ENCODE measurements at places on chromosomes 6 and 20. TPM values are rescaled to one million over a fixed set of nuclear protein-coding genes. Genes with fewer than 3 reads are reported as not detected.

DNA sequence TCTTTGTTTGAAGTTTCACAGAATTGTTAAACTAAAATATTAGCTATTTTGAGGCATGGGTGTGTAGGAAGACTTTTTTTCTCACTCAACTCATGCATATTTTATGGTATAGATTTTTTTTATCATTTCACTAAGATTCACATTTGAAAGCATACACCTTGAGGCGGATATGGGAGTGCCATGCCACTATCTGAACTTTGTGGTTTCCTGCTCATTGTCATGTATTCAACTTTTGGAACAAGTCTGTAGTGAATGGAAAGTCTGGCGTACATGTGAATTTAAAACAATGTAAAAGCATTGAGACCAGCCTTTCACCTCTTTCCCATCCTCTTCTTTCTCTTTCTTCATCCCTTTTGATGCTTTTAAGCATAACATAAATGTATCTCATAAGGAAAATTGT, 147.9 kb downstream of the TPBG start:
- no peak for DNase-seq

DNA sequence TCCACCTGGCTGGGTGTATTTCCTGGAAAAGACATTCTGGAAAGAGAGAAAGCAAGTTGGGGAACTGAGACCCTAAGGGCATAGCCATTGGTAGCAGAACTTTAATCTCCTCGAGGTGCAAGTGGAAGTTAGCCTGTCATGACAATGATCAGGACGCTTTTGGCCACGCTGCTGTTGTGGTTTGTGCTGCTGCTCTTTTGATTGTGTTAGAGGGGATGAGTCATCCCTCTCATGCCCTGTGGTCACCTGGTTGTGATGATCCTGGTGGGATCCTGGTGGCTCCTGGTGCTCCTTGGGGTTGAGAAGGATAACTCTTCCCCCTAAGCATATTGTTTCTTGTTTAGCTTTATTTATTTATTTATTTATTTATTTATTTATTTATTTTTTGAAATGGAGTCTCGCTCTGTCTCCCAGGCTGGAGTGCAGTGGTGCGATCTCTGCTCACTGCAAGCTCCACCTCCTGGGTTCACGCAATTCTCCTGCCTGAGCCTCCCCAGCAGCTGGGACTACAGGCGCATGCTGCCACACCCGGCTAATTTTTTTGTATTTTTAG, 350.3 kb downstream of the KIF16B start:
- DNase-seq: no peak

DNA sequence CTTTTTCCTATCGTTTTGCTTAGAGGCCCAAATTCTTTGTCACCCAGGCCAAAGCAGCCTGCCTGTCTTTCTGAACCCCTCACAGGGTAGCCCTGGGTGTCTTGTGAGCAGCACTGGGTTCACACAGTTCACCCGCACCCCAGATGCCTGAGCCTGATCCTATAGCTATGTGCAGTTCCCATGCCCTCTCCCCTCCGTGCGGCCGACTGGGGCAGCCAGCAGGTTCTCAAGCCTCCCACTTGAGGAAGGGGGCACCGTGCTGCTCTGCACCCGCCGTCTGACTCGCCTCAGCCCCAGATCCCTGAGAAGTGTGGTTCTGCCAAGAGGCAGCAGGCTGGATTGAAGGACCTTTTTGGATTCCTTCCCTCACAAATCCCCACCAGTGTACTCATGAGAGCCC, 89.0 kb downstream of the PSMB1 start:
- DNase-seq: no peak

The NOL7 gene
- total RNA-seq: 67.6 TPM

GRCh38 chr6:170221052-170221752, 69.7 kb downstream of the DLL1 start:
- no peak for DNase-seq

The NOX3 gene
- total RNA-seq: not detected

DNA sequence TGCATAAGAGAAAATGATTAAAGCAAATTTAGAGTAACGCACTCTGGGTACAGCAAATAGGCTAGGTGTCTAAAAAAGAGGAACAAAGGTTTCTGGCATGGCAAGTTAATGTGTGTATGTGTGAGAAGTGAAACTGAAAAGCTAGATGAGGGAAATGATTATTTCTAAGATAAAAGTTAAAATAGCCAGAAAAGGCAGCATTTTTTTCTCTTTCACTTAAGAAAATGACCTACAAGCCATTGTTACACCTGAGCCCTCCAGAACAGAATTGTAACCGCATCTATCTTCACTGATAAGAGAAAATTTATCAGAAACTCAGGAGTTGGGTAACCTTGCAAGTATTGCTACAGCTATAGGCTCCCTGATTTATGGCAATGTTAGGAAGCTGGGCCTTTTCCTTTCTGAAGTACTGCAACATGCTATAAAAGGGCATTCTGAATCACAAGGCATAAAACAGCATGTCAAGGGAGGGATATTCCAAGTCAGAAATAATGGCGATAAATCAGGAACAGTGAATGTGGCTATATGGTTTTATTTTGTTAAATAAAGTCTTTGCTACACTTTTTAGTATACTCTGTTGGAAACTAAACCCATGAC, 395.3 kb downstream of the TBC1D32 start:
- DNase-seq: no peak

The CST5 gene
- not detected for total RNA-seq

The WFDC6 gene
- not detected for total RNA-seq

GRCh38 chr6:101181006-101181405, 212.5 kb upstream of the GRIK2 start:
- no peak for DNase-seq

The KCNK16 gene
- not detected for total RNA-seq

DNA sequence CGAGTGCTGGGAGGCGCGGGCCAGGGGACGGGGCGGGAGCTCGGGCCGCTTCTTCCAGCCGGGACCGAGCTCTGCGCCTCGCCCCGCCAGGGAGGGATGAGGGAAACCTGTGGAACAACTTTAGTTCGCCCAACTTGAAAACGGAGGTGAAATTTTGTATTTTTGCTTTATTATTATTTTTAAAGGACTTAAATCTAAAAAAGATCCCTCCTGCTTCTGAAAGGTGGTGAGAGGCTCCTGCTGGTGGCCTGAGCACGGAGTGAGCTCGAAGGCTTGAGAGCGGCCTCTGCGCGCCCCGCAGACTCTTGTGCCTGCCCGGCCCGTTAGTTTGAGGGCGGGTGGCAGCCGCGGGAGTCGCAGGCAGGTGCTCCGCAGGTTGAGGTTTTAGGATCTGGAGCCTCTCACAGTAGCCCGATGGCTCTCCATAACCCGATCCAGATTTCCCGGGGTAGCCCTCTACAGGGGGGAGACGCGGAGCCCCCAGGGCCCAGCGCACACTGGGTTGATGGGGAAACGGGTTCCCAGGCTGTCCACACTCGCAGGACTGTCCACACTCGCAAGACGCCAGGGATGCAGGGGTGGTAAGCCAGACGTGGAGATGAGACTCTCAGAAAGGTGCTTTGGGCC, 46.2 kb upstream of the SUPT3H start:
- peak; percentile 16 for DNase-seq

- DNase-seq: no peak
Observed at GRCh38 chr6:102736941-102737368, 1343.4 kb downstream of the GRIK2 start.

DNA sequence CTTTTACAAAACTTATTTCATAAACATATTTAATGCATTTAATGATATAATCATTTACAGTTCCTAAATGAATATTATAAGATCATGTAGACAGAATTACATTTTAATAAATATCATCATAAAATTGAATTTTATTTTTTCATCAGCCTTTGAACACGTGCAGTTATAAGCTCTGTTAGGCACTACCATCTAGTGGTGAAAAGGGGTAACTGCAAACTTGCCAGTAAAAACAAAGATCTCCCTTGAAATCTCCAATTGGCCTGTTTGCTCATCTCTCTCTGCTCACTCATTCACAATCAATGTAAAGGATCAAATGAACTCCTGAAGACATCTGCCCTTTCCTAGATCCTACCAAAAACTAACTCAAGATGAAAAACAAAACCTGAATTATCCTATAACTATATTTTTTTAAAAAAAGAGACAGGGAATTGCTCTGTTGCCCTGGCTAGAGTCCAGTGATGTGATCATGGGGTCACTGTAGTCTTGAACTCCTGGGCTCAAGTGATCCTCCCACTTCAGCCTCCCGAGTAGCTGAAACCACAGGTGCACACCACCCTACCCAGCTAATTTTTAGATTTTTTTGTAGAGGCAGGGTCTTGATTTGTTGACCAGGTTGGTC, 31.7 kb downstream of the SAMHD1 start:
- DNase-seq: no peak

The RBL1 gene
- total RNA-seq: 37.4 TPM

The CDKAL1 gene
- 21.3 TPM for total RNA-seq

DNA sequence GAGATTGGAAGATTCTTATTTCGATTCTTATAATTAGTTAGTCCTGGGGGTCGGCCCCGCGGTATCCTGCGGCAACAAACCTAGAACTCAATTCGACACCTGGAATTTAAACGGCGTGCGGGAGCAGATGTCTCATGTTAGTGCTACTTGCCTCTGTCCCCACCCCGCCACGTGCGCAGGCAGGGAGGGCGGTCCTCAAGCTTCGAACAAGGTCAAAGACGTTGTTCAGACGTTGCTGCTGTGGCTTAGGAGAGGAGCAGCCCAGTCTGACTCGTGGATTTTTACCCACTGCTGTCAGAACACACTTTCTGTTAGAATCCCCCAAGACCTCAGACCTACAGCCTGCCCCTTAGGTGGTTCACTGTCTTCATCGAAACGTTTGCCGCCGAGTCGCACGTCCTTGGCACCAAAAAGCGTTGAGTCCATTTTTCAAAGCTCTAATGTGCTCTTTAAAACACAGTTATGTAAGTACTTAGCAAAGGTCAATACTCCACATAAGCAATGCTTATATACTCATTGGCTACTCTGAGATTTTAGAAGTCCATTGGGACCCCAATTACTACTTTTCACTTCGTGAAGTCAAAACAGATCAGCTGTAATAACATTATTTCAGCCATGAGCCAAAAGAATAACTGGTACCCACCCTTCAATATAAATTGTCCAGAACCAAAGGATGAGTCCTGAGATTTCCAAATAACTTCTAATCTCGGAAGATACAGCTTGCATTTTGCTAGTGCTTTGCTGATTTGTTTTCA, 2.7 kb upstream of the C6orf62 start:
- no peak for DNase-seq

DNA sequence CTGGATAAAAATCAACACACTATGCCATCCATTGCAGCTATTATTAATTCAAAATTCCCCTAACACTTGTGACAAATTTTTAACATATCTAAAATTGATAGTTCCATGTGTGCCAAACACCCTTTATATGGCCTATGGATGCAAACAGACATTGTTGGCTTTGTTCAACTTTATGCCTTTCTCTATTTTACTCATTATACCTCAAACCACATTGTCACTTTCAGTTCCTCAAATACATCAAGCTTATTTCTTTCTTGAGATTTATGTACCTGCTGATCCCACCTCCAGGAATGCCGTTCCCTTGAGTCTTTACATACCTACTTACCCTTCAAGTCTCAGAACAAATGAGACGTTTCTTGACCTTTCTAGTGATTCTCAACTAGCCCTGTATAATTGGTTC, 193.5 kb upstream of the PLN start:
- DNase-seq: no peak

- DNase-seq: no peak
Observed at GRCh38 chr6:157066781-157067491, 256.4 kb downstream of the TMEM242 start.

The VNN1 gene
- total RNA-seq: not detected

GRCh38 chr6:138450445-138450844, 46.4 kb downstream of the HEBP2 start:
- DNase-seq: no peak

DNA sequence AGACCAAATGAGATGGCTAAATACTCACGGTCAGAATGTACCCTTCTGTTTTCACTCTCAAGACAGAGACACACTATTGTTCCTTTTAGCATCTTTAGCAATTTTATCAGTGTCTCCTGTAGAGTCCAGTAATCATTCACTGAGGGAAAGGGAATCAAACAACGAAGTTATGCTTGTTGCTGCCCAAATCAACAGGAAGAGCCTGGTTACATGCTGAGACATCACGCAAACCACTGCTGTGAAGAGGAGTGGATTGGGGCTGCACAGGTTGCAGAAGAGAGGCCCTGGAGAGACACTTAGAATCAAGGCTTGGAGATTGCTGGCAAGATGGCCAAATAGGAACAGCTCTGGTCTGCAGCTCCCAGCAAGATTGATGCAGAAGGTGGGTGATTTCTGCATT, 40.5 kb upstream of the B3GAT2 start:
- DNase-seq: no peak

The THEMIS gene
- total RNA-seq: 25.3 TPM

GRCh38 chr6:33822575-33823395, 19.0 kb upstream of the MLN start:
- DNase-seq: no peak

The TREM1 gene
- 2.8 TPM for total RNA-seq

The B3GALT4 gene
- total RNA-seq: 11.1 TPM

GRCh38 chr20:23349338-23350195, 1.0 kb upstream of the NXT1 start:
- DNase-seq: peak; percentile 58

The CDS2 gene
- 62.4 TPM for total RNA-seq

GRCh38 chr6:106360410-106360988, at the start of gene CRYBG1:
TSS of gene CRYBG1 (plus strand) at chr6:106360717. CDS start at chr6:106360909, 192 bp downstream.
- DNase-seq: peak; percentile 54

DNA sequence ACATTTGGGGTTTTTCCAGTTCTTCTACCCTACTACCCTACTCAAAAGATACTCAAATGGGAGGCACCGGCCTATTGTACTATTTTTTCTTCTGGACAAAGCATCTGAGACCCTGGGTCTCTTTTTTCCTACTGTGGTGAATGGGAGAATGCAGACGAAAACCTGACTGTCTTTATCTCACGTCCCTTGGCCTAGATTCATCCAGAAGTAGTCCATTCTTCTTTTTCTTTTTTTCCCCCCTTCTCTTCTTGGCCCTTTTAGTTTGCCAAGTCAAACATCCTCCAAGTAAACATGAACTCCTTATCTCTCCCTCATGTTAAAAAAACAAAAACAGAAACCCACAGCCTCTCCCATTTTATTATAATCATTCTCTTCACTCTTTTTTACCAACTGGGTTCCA, 8.7 kb upstream of the ILRUN start:
- no peak for DNase-seq
